SW480 (cell line): ENCODE measurements at places on chromosomes 16 and 17.
A peak's percentile ranks its signal among the peaks of the same experiment; 100 is the strongest.

GRCh38 chr16:75789237-75789636 lies 62.9 kb upstream of the CPHXL start:
- peak; percentile 50 for DNase-seq

DNA sequence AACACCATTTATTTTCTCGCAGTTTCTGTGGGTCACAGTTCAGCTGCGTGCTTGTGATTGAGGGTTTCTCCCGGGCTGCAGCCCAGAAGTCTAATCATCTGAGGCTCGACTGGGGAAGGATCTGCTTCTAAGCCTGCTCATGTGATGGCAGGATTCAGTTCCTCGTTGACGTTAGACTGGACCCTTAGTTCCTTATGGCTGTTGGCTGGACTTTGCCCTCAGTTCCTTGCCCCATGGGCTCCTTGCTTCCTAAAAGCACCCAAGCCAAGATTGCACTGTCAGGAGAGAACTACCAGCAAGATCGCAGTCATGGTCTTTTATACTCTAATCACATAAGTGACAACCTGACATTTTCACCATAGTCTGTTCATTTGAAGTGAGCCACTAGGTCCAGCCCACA lies 250.0 kb downstream of the PRKCA start:
- no peak for DNase-seq

DNA sequence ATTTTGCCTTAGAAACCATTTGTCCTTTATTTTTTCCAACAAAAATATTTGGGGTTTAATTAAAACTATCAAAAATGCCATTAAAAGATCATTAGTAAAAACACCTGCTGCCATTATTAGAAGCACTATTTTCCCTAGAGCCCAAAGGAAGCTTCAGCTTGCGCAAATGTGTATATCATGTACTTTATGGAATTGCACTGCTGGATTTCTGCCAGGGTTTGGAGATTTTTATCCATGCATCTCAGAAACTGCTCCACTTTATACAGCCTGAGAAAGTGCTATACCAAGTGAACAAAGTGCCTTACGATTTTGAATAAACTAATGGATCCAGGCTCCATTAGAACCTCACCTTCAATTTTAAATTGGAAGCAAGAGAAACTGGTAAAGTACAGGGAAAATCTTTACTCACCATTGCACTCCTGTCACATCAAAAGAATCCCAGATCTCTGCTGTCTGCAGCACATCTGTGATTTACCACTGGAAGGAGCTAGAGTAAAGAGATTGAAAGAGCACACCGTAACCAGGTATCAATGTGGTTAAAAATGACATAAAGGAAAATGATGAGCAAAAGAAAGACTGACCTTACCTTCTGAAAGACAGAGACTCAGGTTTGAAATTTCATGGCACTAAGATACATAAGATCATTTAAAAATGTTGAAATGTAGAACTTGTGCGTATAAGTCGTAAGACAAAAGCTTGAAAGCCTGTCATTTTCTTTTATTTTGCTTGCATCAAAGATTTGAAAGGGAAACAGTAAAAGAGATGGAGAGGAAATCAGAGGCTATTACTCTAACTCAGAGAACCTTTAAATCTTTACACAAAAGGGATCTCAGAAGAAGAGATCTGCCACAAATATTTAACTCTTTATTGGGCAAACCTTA lies 678.1 kb upstream of the GOT2 start:
- DNase-seq, result peak; percentile 23

DNA sequence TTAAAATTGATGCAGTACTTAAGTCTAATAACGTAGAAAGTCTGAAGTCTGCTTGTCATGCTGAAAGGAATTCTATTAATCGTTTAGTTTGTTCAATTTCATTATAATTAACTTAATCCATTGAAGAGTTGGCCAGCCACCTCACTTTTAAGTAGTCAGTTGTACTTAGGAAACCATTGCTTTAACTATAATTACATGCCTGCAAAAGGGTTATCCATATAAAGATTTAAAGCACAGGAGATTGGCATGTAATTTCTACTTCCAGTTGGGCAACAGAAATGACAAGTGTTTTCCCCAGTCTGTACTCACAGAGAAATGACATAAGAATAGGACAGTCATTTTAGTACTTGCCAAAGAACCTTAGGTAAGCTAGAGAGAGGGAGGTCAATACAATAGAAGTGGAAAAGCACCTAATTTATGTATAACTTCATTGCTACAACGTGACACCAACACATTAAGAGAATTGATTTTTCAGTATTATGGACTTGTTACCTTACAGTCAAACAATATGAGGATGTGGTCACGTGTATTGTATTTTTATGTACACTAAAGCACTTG lies 3.7 kb upstream of the USP32 start:
- no peak for DNase-seq

- no peak for DNase-seq
Measured at GRCh38 chr16:14303639-14304394, 232.7 kb downstream of the MRTFB start.

GRCh38 chr16:87046235-87046634 lies 271.0 kb downstream of the C16orf95 start:
- no peak for DNase-seq

GRCh38 chr17:7767405-7768021 lies 50.0 kb downstream of the DNAH2 start:
- DNase-seq, result no peak

GRCh38 chr17:75679706-75680211 lies 12.6 kb downstream of the SAP30BP start:
- DNase-seq, result peak; percentile 84

GRCh38 chr17:69567130-69567529 lies 152.6 kb downstream of the MAP2K6 start:
- DNase-seq, result no peak
